ENCODE measurements at places on chromosomes 4 and X. TPM values are rescaled to one million over a fixed set of nuclear protein-coding genes. Genes with fewer than 3 reads are reported as not detected.

Gene F9
- total RNA-seq, result not detected

Gene XIAP
- total RNA-seq, result 62.0 TPM

Gene NLGN3
- 20.6 TPM for total RNA-seq

Gene DSPP
- not detected for total RNA-seq

Gene SATL1
- not detected for total RNA-seq

Gene XAGE1A
- total RNA-seq, result not detected

Gene TRIM75
- not detected for total RNA-seq

Gene REELD1
- 0.62 TPM for total RNA-seq

Gene BMX
- total RNA-seq, result 4.2 TPM

All from sciatic nerve (tissue), 2 donors.